Mammary epithelial cell (primary cell): ENCODE measurements at places on chromosomes 7 and 10.

GRCh38 chr10:30737931-30738391 lies 108.4 kb upstream of the LYZL2 start:
- DNase-seq = no peak

- no peak for DNase-seq
These were observed 285.9 kb upstream of the ETV1 start for GRCh38 chr7:14275356-14275755.

DNA sequence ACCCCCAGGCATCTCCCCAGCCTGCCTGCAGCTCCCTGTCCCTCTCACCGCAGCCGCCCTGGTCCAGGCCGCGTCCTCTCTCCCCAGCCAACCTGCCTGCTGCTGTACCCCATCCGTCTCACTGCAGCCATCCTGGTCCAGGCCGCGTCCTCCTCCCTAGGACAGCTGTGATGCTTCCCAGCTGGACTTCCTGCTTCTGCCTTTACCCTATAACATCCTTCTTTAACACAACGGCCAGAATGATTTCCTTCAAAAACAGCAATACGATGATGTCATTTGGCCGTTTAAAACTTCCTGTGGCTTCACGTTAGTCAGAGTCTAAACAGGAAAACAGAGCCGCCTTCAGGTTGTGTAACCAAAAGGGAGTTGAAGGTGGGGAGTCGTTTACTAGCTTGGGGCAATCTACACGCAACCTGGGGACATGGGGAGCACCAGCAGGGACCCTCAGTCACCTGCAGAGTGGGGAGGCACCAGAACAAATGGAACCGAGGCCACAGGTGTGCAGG lies 32.2 kb upstream of the ZFAND2A start:
- DNase-seq = peak; percentile 59

DNA sequence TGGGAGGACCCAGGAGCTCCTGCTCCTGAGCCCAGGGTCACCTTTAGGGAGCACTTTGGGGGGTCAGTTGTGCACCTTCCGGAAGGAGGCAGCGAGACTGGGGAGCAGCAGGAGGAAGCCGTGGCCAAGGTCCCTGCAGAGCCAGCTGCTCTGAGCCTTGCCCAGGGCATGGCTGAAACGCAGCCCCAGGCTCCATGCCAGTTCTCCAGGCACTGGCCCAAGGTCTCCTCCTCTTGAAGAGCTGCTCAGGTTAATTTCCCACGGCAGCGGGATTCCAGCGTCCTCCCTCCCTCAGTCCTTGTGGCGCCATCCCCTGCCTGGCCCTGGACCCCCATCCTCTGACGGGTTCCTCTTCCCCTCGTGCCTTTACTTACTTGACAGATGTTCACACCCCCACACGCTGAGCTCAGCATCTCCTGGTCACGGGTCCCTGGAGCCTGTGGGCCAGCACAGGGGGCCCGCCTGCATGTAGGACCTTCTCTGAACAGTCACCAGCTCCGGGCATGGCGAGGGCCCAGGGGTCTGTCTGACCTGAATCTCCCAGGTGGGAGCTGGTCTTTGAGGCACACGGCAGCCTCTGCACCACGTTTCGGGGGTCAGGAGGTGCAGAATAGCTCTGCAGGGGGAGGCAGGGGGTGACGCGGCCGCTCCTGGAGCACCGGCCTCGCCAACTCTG lies 16.7 kb upstream of the CFAP46 start:
- DNase-seq = no peak

DNA sequence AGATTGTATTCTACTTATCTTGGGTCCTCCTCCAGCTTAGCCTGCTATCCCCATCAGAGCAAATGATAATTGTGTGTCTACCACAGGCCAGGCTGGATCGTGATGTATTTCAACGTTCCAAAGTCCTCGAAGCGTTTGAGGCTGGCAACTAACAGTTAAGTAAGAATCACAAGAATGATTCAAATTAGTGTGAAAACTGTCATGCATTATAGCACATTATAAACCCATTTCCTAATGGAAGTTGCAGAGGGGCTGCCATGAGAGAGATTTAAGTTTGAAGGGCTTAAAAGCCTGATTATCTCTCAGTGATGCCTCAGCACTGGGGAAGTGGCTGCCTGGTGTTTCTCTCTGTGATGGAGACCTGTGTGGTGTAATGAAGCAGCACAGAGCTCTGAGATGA lies 119.1 kb downstream of the FRMD4A start:
- DNase-seq = no peak

DNA sequence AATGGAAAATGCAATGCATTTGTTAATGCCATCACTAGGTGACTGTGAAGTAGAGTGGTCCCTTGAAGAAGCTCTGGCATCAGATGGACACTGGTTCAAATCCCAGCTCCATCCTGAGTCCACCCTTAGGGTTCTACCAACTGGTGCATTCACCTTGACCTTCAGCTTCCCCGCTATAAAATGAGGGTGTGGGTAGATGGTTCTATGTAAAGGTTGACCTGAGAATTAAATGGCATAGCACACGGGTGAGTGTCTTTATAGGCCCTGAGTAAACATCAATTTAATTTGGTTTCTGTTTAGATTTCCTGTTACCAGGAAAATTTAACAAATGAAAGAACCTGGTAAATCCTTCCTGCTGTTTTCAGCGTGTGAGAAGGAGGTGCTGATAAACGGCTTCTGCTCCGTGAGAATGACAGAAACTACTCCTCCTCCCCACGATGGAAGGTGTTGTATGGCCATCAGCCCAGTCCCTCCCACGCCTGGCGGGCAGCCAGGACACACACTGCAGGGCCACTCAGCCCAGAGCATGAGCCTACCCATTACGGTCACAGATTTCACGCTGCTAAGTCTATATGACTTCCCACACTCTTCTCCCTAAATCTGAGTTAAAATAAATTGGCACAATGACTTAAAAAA lies 210.1 kb downstream of the TNS3 start:
- peak; percentile 75 for DNase-seq

- no peak for DNase-seq
These were observed 7.5 kb downstream of the AIMP2 start for GRCh38 chr7:6016653-6016966.

- DNase-seq = no peak
These were observed 17.1 kb downstream of the FAM241B start for GRCh38 chr10:69647126-69647525.

GRCh38 chr10:97183314-97183713 lies 2.4 kb downstream of the SLIT1 start:
- DNase-seq = no peak
